CD4-positive, alpha-beta T cell (primary cell): ENCODE measurements at places on chromosomes 7 and 10.
A peak's percentile ranks its signal among the peaks of the same experiment; 100 is the strongest.

- no peak for DNase-seq
- H3K4me3 ChIP-seq: no peak overlapping the region
These were observed 37.4 kb downstream of the GRID1 start for GRCh38 chr10:86329093-86329710.

DNA sequence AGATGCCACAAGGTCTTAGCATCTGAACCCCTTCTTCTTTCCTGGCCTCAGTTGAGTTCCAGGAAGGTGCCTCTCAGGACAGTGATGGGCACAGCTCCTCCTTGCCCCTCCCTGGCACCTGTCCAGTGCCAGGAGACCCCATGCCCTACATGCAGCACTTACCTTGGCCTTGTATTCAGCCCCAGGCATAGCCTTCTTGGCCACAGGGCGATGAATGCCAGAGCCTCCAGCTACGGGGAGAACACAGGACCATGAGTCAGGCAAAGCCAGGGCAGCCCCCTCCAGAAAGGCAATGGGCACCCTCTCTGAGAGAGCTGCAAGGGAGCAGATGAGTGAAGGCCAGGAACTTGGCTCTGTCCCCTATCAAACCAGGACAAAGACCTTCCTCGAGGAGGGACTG lies 24.3 kb upstream of the FRAT2 start:
- no peaks in the 10 kb centered on the region for H3K27me3 ChIP-seq
- H3K27ac ChIP-seq: no peak overlapping the region
- DNase-seq: no peak

GRCh38 chr10:79003183-79004100 lies 65.3 kb upstream of the ZMIZ1 start:
- H3K4me1 ChIP-seq: peaks cover 9% of the 10 kb centered on the region
- H3K27me3 ChIP-seq: no peaks in the 10 kb centered on the region
- no peak overlapping the region for H3K4me3 ChIP-seq
- H3K36me3 ChIP-seq: no peaks in the 10 kb centered on the region
- no peak for DNase-seq
- no peak overlapping the region for H3K27ac ChIP-seq

DNA sequence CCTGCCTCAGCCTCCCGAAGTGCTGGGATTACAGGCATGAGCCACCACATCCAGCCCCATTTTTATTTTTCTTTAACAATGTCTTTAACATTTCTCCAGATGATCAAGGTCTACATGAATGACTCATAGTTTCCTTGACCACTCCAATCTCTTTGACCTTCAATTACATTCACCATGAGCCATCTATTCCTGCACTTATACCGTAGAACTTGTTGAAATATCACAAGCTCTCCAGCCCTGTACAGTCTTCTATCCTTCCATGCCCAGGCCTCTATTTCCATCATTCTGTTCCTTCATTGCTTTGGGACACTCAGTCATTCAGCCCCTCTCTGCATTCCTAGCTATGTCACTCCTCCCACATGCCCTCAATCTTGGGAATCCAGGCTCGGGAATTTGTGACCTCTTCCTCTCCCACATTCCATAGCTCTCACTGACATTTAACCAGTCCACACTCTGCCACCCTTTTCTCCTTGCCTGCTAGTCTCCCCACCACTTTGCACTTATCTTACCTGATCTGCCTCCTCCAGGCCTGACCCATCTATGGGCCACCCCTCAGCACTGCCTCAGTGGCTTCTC lies 151.8 kb upstream of the STK17A start:
- no peaks in the 10 kb centered on the region for H3K4me1 ChIP-seq
- H3K27ac ChIP-seq: no peak overlapping the region
- no peak for DNase-seq
- no peaks in the 10 kb centered on the region for H3K27me3 ChIP-seq
- no peak overlapping the region for H3K4me3 ChIP-seq

- peaks cover 36% of the 10 kb centered on the region for H3K4me1 ChIP-seq
- no peak overlapping the region for H3K27ac ChIP-seq
- no peak for DNase-seq
- H3K27me3 ChIP-seq: peaks cover 58% of the 10 kb centered on the region
- H3K36me3 ChIP-seq: no peaks in the 10 kb centered on the region
These were observed 4.0 kb downstream of the VENTX start for GRCh38 chr10:133241501-133242205.

GRCh38 chr10:103476046-103476768 lies 2.8 kb downstream of the CALHM3 start:
- H3K36me3 ChIP-seq: no peaks in the 10 kb centered on the region
- DNase-seq: no peak
- no peaks in the 10 kb centered on the region for H3K27me3 ChIP-seq

DNA sequence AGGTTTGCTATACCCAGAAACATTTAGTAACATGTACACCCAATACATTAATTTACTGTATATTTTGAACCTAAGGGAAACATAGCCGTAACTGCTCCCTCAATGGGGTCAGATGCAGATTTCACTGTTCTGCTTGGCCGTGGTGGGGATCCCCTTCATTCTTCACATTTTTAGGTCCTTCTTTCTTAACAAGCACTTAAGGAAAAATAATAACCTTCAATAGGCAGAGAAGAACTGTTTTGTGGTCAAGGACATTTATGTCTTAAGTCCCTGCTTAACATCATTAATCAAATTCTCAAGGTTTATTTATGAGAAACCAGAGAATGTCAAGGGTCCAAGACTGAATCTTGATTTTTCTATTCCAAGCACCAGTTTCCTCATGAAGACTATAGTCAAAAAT lies 592.1 kb upstream of the ANKRD30A start:
- no peaks in the 10 kb centered on the region for H3K27me3 ChIP-seq
- H3K4me3 ChIP-seq: no peak overlapping the region
- no peak for DNase-seq

- DNase-seq: no peak
- H3K4me1 ChIP-seq: no peaks in the 10 kb centered on the region
- no peak overlapping the region for H3K27ac ChIP-seq
- H3K27me3 ChIP-seq: no peaks in the 10 kb centered on the region
These were observed 358.1 kb upstream of the ZNF32 start for GRCh38 chr10:44006771-44007170.

DNA sequence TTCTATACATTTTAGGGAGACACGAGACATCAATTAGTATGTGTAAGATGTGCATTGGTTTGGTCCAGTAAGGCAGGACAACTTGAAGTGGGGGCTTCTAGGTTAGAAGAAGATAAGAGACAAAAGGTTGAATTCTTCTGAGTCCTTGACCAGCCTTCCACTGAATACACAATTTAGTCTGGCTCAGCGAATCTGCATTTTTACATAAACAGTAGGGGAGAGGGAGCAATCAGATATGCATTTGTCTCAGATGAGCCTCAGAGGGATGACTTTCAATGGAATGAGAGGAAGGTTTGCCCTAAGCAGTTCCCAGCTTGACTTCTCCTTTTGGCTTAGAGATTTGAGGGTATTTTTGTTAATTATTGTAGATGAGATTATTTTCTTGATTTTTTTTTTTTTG lies 20.0 kb upstream of the C10orf90 start:
- H3K27ac ChIP-seq: no peak overlapping the region
- DNase-seq: no peak
- H3K4me3 ChIP-seq: no peak overlapping the region
- no peaks in the 10 kb centered on the region for H3K27me3 ChIP-seq
- no peaks in the 10 kb centered on the region for H3K36me3 ChIP-seq

DNA sequence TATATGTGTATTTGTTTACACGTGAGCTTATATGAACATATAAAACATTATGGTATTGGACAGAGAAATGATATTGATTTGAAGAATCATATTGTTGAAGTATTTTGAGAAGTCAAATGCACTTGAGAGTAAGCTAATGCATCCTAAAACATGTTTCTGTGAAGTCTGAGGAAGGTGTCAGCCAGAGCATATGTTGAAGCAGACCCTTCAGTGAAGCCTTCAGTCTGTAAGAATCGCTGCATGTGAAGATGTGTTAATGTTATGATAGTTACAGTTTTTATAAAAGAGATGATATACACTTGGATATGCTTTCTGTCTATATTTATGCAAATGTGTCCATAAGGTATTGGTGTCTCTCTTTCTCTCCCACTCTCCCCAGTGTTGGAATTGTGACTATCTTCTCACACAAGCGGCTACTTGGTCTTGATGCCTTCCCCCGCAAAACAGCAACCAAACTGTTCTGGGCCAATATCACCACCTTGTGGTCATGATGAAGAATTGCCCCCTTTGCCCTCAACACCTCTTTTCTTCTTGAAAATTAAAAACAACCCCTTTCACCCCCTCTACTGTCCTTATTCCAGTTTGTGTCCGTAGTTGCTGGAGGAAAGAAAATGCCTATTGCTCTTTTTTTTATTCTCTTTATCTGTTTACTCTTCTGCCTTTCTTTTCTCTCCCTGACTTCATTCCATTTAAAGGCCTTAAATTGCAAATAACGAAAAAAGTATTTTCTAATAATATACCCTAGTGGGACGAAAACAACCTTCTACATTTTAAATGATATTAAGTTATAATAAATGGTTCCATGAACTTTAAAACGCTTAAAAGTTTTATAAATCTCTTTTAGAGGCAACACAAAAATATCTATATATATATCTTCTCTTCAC lies 64.9 kb downstream of the IKZF1 start:
- H3K4me3 ChIP-seq: no peak overlapping the region
- DNase-seq: no peak
- peaks cover 80% of the 10 kb centered on the region for H3K4me1 ChIP-seq
- H3K27ac ChIP-seq: peak overlapping the region; percentile 73
- H3K36me3 ChIP-seq: peaks cover 89% of the 10 kb centered on the region

DNA sequence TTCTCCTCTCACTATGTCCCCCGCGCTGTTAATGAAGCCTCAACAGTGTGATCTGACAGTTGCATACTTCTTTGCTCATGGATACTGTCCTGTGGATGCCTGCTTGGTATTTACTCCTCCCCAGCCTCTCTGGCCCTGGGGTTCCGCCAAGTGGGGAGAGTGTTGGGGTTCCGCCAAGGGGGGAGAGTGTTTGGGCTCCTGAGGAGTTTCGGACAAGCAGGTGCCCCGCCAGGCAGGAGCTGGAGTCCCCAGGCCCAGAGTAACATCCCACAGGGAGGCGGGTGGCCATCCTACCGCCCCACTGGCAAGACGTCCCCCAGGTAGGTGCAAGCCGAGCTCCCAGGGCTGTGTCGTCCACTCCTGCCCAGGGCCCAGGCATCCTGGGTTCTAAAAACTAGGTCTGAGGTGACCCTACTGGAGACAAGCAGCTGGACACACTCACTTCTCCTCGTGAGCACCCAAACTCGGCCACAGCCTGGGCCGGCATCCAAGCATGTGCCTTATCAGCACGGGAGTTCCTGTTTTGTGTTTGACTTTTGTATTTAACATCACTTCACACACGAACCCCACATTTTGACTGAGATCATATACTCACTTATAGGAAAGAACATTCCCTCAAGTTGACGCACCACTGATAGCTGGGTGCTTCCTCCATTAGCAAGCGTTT lies 34.2 kb downstream of the CAMK2B start:
- H3K36me3 ChIP-seq: no peaks in the 10 kb centered on the region
- H3K4me3 ChIP-seq: no peak overlapping the region
- H3K27me3 ChIP-seq: peaks cover 25% of the 10 kb centered on the region
- no peak for DNase-seq

- H3K27me3 ChIP-seq: no peaks in the 10 kb centered on the region
- no peak for DNase-seq
- H3K4me3 ChIP-seq: no peak overlapping the region
These were observed 307.9 kb downstream of the SNX13 start for GRCh38 chr7:17632384-17632783.

- H3K36me3 ChIP-seq: peaks cover 23% of the 10 kb centered on the region
- H3K27me3 ChIP-seq: no peaks in the 10 kb centered on the region
- no peak overlapping the region for H3K4me3 ChIP-seq
- H3K27ac ChIP-seq: no peak overlapping the region
- no peak for DNase-seq
These were observed 79.2 kb downstream of the DNAJB6 start for GRCh38 chr7:157416011-157416410.

DNA sequence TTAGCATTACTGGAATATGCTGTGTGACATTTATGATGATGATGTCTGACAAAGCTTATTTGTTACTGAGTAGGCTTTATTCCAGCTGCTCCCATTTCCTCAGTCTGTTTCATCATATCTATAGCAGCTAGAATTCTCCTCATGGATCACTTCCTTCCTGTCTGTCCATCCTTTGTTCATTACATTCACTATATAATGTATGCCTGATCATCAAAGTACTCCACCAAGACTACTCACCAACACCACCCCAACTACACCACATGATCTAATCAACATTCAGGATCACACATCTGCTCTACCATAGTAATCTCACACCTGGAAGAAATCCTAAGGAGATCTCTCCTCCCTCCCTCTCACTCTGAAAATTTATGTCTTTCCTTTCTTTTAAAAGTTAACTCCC lies 61.3 kb downstream of the APBB1IP start:
- H3K27ac ChIP-seq: no peak overlapping the region
- no peak for DNase-seq
- H3K36me3 ChIP-seq: peaks cover 80% of the 10 kb centered on the region
- H3K4me1 ChIP-seq: peaks cover 4% of the 10 kb centered on the region
- no peaks in the 10 kb centered on the region for H3K27me3 ChIP-seq
- H3K4me3 ChIP-seq: no peak overlapping the region

GRCh38 chr7:100837099-100837836 lies 9.9 kb upstream of the EPHB4 start:
- peaks cover 16% of the 10 kb centered on the region for H3K4me1 ChIP-seq
- DNase-seq: peak; percentile 77
- H3K36me3 ChIP-seq: no peaks in the 10 kb centered on the region
- H3K27ac ChIP-seq: peak overlapping the region; percentile 10

DNA sequence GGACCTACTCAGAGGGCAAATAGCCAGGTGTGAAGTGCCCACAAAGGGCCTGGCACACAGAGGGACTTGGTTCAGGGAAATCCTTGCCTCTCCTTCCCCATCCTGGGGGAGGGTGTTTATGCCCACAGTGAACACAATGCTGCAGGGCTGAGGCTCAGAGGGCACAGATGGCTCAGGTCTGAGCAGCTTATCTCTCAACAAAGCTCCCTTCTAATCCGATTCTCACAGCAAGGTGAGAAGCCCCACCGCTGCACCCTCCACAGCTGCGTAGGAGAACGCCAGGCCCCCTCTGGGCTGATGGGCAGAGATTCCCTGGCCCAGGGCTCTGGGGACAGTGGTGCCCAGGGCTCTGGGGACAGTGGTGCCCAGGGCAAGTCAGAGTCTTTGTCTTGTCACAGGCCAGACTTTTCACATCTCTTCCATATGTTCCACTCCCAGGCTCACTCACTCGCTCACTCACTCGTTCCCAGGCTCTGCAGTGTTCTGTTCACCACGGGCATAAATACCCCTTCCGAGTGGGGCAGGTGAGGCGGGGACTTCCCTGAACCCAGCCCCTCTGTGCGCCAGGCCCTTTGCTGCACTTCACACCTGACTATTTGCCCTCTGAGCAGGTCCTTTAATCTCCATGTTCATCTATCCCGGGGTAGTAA lies 8.7 kb upstream of the CDHR1 start:
- peaks cover 5% of the 10 kb centered on the region for H3K4me1 ChIP-seq
- H3K36me3 ChIP-seq: no peaks in the 10 kb centered on the region
- H3K27ac ChIP-seq: no peak overlapping the region
- DNase-seq: no peak

DNA sequence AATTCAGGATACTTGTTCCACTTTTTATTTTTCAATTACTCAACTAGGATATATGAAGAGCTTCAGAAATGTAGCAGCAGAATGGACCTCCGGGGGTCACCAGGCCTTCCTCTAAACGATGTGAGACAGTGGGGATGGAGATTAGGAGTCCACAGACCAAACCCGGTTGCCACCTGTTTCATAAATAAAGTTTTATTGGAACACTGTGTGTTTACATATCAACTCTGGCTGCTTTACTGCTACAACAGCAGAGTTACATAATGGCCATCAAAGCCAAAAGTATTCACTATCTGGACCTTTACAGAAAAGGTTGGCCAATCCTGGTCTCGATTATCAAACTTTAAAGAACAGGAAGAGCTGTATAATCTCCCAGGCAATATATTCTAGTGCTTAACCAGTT lies 30.8 kb downstream of the RAPGEF5 start:
- H3K36me3 ChIP-seq: no peaks in the 10 kb centered on the region
- peaks cover 4% of the 10 kb centered on the region for H3K27me3 ChIP-seq
- H3K4me1 ChIP-seq: no peaks in the 10 kb centered on the region
